Upper lobe of left lung (tissue), 6 donors: ENCODE measurements at places on chromosomes 3 and 15. TPM values are rescaled to one million over a fixed set of nuclear protein-coding genes. Genes with fewer than 3 reads are reported as not detected.

- no peaks in the 10 kb centered on the region for H3K4me1 ChIP-seq
- H3K4me3 ChIP-seq = no peak overlapping the region
- H3K36me3 ChIP-seq = no peaks in the 10 kb centered on the region
- no peak overlapping the region for H3K27ac ChIP-seq
- H3K27me3 ChIP-seq = no peaks in the 10 kb centered on the region
Observed at GRCh38 chr3:196377321-196377720, 39.1 kb upstream of the TM4SF19 start.

- no peak for DNase-seq
- no peaks in the 10 kb centered on the region for H3K27me3 ChIP-seq
- peaks cover under 1% of the 10 kb centered on the region for H3K4me1 ChIP-seq
- no peak overlapping the region for H3K27ac ChIP-seq
Observed at GRCh38 chr3:192831111-192831644, 86.5 kb downstream of the MB21D2 start.

GRCh38 chr3:136068708-136069107 lies 103.2 kb downstream of the PPP2R3A start:
- H3K4me3 ChIP-seq = no peak overlapping the region
- DNase-seq = no peak
- H3K4me1 ChIP-seq = no peaks in the 10 kb centered on the region
- no peaks in the 10 kb centered on the region for H3K36me3 ChIP-seq
- no peak overlapping the region for H3K27ac ChIP-seq

DNA sequence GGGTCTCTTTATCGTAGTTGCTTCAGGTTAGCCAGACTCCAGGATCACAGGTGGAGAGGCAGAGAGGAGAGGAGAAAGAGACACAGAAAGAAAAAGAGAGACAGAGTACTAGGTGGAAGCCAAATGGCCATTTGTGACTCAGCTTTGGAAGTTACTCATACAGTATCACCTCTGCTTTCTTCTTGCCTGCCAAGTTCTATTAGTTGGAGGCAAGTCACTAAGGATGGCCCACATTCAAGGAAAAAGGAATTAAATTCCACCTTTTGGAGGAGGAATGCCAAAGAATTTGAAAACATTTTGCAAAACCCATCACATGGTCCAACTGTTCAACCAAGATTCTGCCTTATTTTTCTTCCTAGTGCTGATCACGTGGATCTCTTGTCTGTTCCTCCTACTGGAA lies 291.1 kb downstream of the CHL1 start:
- H3K36me3 ChIP-seq = no peaks in the 10 kb centered on the region
- no peak overlapping the region for H3K27ac ChIP-seq
- H3K4me3 ChIP-seq = no peak overlapping the region
- no peaks in the 10 kb centered on the region for H3K27me3 ChIP-seq
- no peaks in the 10 kb centered on the region for H3K4me1 ChIP-seq

- no peak overlapping the region for H3K4me3 ChIP-seq
- no peaks in the 10 kb centered on the region for H3K4me1 ChIP-seq
- no peak for DNase-seq
- no peaks in the 10 kb centered on the region for H3K27me3 ChIP-seq
Observed at GRCh38 chr15:45254405-45254804, 2.4 kb downstream of the SLC28A2 start.

GRCh38 chr15:87572381-87572910 lies 684.1 kb downstream of the NTRK3 start:
- no peak overlapping the region for H3K27ac ChIP-seq
- H3K4me3 ChIP-seq = no peak overlapping the region
- H3K27me3 ChIP-seq = no peaks in the 10 kb centered on the region
- no peaks in the 10 kb centered on the region for H3K36me3 ChIP-seq
- no peak for DNase-seq

DNA sequence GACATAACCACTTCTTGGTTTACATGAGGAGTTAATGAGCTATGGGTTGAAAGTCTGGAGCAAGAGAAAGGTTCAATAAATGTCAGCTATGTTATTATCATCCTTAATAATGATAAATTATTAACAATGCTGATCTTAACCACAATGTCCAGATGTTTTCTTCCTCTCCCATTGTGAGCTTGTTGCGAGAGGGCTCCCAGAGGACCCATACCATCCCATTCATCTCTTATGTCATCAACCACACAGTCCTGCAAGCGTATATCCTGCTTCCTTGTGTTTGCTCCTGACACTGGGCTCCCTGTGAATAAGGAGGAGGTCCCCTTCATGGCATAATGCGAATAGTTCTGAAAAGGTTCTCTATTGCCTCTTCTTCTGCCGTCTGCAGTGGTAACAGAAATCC lies 266.8 kb downstream of the TLE3 start:
- no peaks in the 10 kb centered on the region for H3K4me1 ChIP-seq
- H3K27me3 ChIP-seq = no peaks in the 10 kb centered on the region
- no peak overlapping the region for H3K4me3 ChIP-seq
- H3K36me3 ChIP-seq = no peaks in the 10 kb centered on the region
- H3K27ac ChIP-seq = no peak overlapping the region
- DNase-seq = no peak

DNA sequence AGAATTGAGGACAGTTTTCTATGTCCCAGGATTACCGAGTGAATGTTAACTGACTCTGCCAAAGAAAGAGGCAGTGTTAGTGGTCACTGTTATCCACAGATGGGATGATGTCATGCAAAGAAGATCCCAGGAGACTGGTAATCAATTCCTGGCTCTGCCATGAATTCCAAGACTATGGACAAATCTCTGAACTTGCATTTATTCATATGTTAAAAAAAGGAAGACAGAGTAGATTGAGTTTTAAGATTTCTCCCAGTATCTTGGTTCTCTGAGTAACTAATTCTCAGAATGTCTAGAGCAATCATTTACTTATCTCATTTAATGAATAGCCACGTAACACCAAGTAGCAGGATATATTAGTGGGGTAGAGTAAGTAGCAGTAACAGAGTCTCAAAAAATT lies 11.5 kb upstream of the MAP3K13 start:
- no peaks in the 10 kb centered on the region for H3K36me3 ChIP-seq
- no peak overlapping the region for H3K4me3 ChIP-seq
- H3K4me1 ChIP-seq = no peaks in the 10 kb centered on the region
- no peak for DNase-seq

DNA sequence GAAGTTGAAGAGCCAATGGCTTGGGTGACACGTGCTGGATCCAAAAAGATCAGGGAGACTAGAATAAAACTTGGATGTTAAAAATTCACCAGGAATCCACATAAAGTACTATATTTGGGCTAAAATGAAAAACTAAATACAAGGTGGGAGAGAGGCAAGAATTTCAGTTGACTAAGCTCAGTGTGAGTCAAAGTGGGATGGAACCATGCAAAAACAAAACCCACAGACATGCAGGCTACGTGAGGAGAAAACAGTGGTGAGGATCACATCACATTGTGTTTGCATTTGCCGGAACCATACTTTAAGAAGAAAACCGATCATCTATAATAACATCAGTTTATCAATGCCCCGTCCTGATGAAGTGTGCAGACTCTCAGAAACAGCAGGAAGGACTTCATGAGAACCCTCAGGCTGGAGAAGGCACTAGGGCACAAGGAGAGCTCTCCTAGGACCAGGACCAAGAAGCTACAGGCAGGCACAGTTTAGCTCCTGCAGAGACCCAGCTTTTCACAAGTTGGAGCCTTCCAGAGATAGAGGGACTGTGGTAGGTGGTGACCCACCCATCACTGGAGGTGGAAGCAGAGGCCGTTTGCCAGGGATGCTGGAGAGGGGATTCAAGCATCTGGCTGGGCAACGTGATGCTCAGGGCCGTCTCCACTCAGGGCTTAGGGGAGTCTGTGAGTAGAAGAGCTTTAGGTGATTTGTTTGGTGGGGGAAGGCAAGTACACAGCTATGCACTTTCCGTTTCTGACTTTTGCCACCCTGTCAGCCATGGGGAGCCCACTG lies 29.0 kb upstream of the NR2E3 start:
- peak overlapping the region; percentile 4 for H3K27ac ChIP-seq
- peaks cover 6% of the 10 kb centered on the region for H3K4me1 ChIP-seq
- no peaks in the 10 kb centered on the region for H3K27me3 ChIP-seq

DNA sequence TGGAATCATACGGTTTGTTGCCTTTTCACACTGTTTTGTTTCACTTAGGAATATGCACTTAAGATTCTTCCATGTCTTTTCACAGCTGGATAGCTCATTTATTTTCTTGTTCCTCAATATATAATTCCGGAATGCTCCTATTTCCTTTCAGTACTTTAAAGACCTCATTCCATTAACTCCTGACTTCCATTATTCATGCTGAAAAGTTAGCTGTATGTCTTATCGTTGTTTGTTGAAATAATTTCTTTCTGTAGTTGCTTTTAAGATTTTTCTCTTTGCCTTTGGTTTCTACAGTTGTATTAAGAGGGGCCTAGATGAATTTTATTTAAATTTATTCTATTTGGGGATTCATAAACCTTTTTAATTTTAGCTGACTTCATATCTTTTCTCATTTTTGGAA lies 122.2 kb downstream of the ANXA2 start:
- H3K4me3 ChIP-seq = no peak overlapping the region
- no peaks in the 10 kb centered on the region for H3K27me3 ChIP-seq
- no peaks in the 10 kb centered on the region for H3K4me1 ChIP-seq
- no peaks in the 10 kb centered on the region for H3K36me3 ChIP-seq
- DNase-seq = no peak

GRCh38 chr3:109155828-109156227 lies 19.3 kb downstream of the C3orf85 start:
- DNase-seq = no peak
- no peaks in the 10 kb centered on the region for H3K4me1 ChIP-seq
- H3K27ac ChIP-seq = no peak overlapping the region
- no peak overlapping the region for H3K4me3 ChIP-seq
- no peaks in the 10 kb centered on the region for H3K27me3 ChIP-seq
- no peaks in the 10 kb centered on the region for H3K36me3 ChIP-seq

GRCh38 chr3:22555753-22556435 lies 647.2 kb upstream of the UBE2E2 start:
- no peaks in the 10 kb centered on the region for H3K27me3 ChIP-seq
- no peak for DNase-seq
- H3K4me1 ChIP-seq = no peaks in the 10 kb centered on the region
- no peaks in the 10 kb centered on the region for H3K36me3 ChIP-seq
- H3K27ac ChIP-seq = no peak overlapping the region
- H3K4me3 ChIP-seq = no peak overlapping the region

DNA sequence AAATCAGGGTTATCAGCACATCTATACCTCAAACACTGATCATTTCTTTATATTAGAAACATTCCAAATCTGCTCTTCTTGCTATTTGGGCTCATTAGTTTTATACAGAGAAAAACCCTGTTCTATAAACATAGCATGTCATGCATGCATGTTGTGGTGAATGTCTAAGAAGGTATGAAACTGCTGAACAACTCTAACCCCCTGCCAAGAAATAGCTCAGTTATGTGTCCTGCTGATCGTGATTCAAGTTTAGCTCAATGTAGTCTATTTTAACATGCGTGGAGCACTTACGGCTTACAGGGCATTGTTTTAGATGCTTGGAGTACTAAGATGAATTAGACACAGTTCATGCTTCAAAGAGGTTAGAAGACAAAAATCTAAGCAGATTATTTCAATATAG lies 35.8 kb downstream of the MYH15 start:
- no peaks in the 10 kb centered on the region for H3K36me3 ChIP-seq
- H3K4me1 ChIP-seq = no peaks in the 10 kb centered on the region
- DNase-seq = no peak
- no peak overlapping the region for H3K27ac ChIP-seq
- H3K4me3 ChIP-seq = no peak overlapping the region

GRCh38 chr3:129312021-129312639 lies 33.5 kb downstream of the HMCES start:
- no peaks in the 10 kb centered on the region for H3K27me3 ChIP-seq
- H3K4me3 ChIP-seq = no peak overlapping the region
- peaks cover 21% of the 10 kb centered on the region for H3K4me1 ChIP-seq

- H3K27ac ChIP-seq = peak overlapping the region; percentile 95
- peaks cover 37% of the 10 kb centered on the region for H3K4me1 ChIP-seq
- peak overlapping the region; percentile 69 for H3K4me3 ChIP-seq
- H3K36me3 ChIP-seq = peaks cover 10% of the 10 kb centered on the region
Observed at GRCh38 chr15:64092864-64093626, 593 bp downstream of the CIAO2A start.

- DNase-seq = no peak
- peaks cover 9% of the 10 kb centered on the region for H3K36me3 ChIP-seq
- H3K4me3 ChIP-seq = no peak overlapping the region
- no peak overlapping the region for H3K27ac ChIP-seq
Observed at GRCh38 chr15:51803965-51804364, 25.5 kb upstream of the TMOD3 start.

DNA sequence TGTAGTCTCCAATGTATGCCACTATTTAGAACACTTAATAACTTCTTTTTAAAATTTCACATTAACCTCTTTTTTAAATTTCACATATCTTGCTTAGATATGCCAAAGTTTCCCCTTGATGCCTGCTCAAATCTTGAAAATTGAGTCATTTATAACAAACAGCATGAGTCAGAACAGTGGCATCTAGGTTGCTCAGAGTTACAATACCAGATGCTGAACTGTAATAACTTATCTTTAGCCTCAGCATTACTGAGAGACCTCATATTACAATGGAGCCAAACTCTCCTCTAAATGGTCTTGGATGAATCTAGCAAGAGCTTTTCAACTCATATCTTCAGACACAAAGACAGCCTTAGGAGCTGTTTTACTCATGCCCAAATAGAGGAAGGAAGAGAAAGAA lies 439.3 kb upstream of the ARPP21 start:
- H3K27ac ChIP-seq = no peak overlapping the region
- no peaks in the 10 kb centered on the region for H3K4me1 ChIP-seq
- no peak for DNase-seq
- H3K36me3 ChIP-seq = no peaks in the 10 kb centered on the region

Gene KLHL6
- total RNA-seq = 43.7 TPM

Gene ARL6
- total RNA-seq = 12.6 TPM

Gene ARNT2
- total RNA-seq = 4.7 TPM

Gene MUC13
- not detected for total RNA-seq

Gene SOX2
- 0.57 TPM for total RNA-seq

Gene SERINC4
- total RNA-seq = not detected

Gene AP3B2
- 0.39 TPM for total RNA-seq

Gene NDN
- total RNA-seq = 35.2 TPM

Gene NR1I2
- 0.40 TPM for total RNA-seq

Gene PCSK6
- total RNA-seq = 5.5 TPM

Gene ARL14
- not detected for total RNA-seq

Gene GOLGA8O
- 1.0 TPM for total RNA-seq

Gene GOLGA6B
- total RNA-seq = not detected

Gene GREM1
- 0.89 TPM for total RNA-seq

Gene GOLGA8T
- total RNA-seq = not detected

Gene ADGRG7
- not detected for total RNA-seq

Gene MLF1
- total RNA-seq = 10.7 TPM

Gene GHSR
- not detected for total RNA-seq

Gene MKRN2OS
- 0.91 TPM for total RNA-seq

Gene COL6A5
- 6.1 TPM for total RNA-seq
